ENCODE measurements at places on chromosomes 5 and 9.

DNA sequence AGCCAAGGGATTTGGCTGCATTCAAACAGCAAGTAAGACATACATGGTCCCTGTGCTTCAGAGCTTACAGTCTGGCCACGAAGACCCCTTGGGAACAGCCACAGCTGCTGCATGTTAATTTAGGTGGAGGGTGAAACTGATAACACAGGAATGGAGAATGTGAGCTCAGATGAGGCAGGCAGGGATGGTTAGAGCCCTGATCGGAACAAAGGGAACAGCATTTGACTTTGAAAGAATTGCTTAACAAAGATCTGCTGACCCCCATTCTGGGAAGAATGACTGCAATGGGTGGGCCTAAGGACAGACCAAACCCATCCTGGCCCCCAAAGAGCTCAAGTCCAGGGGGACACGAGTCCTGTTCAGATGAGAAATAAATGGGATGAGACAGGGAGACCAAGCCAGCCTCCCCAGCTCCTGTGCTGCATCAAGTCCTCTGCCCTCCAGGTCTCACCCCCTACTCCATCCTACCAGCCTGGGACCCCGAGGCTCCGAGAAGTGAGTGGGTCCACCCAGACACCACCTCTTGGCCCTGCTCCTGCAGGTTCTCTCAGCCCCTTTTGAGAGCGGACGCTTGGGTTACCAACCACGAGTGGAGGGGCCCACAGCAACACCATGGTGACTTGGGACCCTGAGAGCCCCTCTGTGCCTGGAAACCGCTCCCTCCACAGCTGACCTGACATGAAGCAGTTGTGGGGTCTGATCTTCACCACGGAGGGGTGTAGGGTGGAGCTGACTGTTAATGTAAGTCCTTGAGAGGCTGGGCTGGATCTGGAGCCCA lies 50.8 kb downstream of the OLFM1 start:
- no peak for DNase-seq

DNA sequence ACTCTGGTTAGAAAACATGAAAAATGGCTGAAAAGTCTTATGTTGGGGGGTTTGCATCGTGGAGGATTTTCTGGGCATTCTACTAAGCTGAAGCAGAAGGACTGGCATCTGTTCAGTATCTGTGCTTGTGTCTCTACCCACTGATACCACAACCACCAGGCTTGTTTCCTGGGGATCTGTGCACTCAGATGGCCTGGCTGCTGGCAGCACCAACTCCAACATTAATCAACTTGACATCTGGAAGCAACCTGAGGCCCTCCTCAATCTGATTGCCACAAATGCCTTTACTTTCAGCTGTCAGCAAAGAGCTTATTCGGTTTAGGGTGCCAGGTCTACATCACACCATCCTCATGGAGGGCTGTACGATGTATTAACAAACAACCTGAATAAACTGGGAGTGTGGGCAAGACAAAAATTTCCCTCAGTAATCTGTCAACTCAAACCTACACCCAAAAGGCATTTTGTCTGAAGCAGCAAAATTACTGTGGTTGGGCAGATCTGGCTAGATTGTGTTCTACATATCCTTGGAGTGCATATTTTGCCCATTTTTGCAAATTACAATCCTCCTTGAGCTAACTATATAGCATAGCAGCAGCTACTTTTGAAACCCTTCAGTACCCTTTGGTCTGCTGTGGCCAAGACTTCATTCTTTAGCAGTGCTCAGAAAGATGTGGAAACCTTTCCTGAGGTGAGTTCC lies 74.6 kb downstream of the FOXD1 start:
- DNase-seq: no peak

- no peak for DNase-seq
These were observed 35.4 kb downstream of the UBE2R2 start for GRCh38 chr9:33852216-33852826.

GRCh38 chr5:143843461-143843860 lies 31.5 kb downstream of the HMHB1 start:
- no peak for DNase-seq

DNA sequence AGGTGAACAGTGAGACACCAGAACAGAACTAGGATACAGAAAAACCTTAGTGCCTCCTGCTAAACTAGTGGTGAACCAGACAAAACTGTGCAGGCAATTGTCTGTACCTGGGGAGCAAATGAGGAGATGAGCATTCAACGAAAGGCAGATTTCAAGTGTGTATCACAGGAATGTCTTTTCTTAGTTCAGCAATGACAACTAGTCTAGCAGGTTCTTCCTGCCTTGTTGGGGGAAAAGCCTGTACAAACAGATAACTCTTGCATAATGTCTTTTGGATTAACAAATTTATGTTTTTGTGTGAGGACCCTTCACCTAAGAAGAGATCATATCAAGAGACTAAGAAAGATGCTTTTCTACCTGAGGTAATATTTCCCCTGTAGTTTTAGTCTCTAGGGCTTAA lies 21.8 kb upstream of the DENND4C start:
- DNase-seq: no peak

- no peak for DNase-seq
These were observed 104.5 kb upstream of the LHFPL2 start for GRCh38 chr5:78753093-78753531.

GRCh38 chr9:28092981-28093936 lies 520.0 kb upstream of the C9orf72 start:
- no peak for DNase-seq

DNA sequence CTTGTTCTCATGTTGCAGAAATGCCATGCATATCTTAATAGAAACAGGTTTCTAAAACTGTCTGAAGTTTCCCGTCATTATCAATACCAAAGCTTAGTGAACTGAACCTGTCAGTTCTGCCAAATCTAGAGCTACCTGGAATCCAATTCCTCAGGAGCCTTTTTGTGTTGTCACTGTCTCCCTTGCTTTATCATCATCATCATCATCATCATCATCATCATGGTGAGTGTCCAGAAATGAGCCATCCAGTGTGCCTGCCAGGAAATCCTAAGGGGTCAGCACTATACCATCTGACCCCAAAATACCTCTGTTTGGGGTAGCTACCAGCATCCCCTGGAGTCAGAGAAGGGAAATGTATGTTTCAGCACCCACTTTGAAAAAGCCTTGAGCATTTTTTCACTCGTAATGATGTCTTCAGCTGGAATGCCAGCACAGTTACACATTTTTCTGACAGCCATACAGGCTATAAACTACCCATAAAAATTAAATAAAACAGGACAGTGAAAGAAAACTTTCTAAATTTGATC lies 150.3 kb downstream of the NR2F1-AS1 start:
- DNase-seq: no peak

- no peak for DNase-seq
These were observed 18.7 kb upstream of the CARNMT1 start for GRCh38 chr9:75046725-75047345.

DNA sequence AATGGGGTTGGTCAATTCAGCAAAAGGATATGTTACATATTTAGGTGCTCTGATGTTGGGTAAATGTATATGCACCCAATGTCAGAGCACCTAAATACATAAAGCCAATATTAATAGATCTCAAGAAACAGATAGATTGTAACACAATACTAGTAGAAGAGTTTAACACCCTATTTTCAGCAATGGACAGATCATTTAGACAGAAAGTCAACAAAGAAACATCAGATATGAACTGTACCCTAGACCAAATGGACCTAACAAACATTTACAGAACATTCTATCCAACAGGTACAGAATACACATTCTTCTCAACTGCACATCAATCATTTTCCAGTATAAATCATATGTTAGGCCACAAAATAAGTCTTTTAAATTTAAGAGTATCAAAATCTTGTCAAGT lies 35.2 kb downstream of the FANCC start:
- no peak for DNase-seq

- no peak for DNase-seq
These were observed 205.3 kb downstream of the TTLL11 start for GRCh38 chr9:121887553-121888437.

GRCh38 chr5:13217636-13218035 lies 726.9 kb downstream of the DNAH5 start:
- no peak for DNase-seq

GRCh38 chr5:83919071-83920041 lies 198.7 kb upstream of the HAPLN1 start:
- no peak for DNase-seq

GRCh38 chr5:172443441-172444109 lies 10.8 kb downstream of the SH3PXD2B start:
- no peak for DNase-seq

GRCh38 chr9:112860451-112860850 lies 30.2 kb downstream of the SLC46A2 start:
- no peak for DNase-seq

DNA sequence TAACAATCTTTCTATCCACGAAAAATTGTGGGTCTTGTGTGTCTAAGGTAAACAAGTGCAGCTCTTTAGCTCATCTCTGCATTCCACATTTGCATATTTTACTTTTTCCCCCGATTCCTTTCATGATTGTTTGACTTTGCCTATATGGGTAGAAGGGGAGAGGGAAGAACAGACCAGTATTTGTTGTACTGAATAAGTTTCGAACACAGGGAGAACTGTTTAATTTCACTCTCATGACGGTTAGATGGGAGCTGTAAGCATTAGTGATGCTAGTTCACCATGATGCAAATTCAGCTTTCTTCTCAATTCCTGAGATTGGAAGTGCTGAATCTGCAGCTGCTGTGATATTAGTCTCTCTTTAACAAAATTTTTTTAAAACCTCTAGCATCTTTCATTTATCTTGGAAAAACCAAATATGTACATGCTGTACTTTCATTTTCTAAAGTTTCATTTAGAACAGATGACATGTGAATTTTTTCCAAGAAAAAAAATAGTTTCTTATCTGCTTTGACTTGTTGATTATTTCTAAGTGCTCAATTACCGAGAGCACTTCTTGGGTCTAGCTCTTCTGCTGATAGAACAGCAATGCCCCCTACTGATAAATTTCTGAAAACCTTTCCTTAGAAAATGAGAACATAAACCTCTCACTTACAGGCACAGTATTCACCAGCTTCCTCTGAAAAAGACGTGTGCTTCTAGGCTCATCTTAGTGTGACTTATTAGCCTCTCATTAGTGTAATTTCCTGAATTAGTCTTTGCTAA lies 149.5 kb downstream of the BAAT start:
- no peak for DNase-seq

DNA sequence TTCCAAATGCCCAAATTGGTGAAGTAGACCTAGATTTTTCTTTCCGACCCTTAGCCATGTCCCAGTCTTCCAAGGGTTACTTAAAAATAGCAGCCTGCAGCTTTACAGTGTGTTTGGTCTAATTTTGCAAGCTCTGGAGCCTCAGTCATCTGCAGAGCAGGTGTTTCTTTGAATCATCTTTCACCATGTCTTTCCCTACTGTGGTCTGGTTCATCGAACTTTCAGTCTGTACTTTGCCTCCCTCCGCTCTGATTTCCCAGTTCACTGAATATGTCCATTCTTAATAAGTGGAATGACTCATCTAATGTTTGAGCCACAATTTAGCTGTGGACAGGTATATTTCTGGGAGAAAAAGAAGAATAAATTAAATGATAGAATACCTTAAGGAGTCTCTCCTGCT lies 1060.7 kb downstream of the EFNA5 start:
- DNase-seq: no peak

Measured in stimulated activated CD8-positive, alpha-beta memory T cell treated with anti-CD3 and anti-CD28 coated beads, Interleukin-15, amount 100 ng/mL, for 24 hours (primary cell).